CD4-positive, alpha-beta T cell treated with Interleukin-10 for 1 hour (primary cell): ENCODE measurements at places on chromosomes 13 and 19.

GRCh38 chr13:23372264-23372906, 61.1 kb downstream of the SACS start:
- no peak for DNase-seq

GRCh38 chr13:106036870-106037269, 498.6 kb downstream of the EFNB2 start:
- DNase-seq: no peak

- no peak for DNase-seq
These were observed 95.1 kb downstream of the TSHZ3 start for GRCh38 chr19:31254180-31254551.

GRCh38 chr19:50980208-50980607, 3.5 kb downstream of the KLK7 start:
- no peak for DNase-seq

GRCh38 chr13:110129076-110129475, 177.9 kb downstream of the COL4A1 start:
- no peak for DNase-seq

GRCh38 chr19:13031917-13032623, 36.8 kb downstream of the NFIX start:
- no peak for DNase-seq

DNA sequence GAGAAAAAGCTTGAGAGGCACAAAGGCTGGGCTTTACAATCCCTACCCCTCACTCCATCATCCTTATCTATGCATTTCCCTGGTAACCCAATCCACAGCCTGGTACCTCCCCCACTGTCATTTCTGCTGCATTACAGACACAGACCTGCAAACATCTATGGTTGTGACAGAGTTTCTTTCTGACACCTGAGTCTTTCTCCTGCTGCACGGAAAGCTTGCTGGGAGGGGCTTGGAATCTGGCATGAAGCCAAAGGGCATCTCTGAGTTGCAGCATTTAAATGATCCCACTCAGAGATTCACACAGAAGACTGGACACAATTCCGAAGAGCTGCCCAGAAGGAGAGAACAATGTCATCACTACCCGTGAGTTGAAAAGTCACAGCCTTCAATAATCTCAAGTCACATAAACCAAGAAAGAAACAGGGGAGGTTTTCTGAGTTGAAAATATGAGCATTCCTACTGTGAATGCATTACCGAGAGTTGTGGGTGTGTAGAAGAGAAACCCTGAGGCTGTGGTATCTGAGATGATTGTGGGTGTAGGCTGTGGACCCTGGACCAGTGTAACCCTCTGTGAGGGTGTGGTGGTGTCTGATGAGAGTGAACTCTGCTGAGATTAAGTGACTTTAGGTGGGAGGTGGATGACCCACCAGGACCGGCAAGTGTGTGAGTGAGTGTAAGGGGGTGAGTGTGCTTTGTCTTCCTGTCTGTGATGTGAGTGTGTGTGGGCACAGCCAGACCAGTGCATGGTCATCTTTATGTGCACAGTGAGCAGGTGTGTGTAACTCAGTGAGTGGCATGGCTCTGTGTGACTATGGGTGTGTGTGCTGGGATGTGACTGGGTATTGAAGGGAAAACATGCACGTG, at the start of gene LGALS14:
LGALS14 (plus strand) TSS at position 301 of the 864 bp plus-strand sequence; CDS start at position 349, 48 bp downstream.
- DNase-seq: no peak
